ENCODE measurements at places on chromosomes 3 and 15.

GRCh38 chr3:187044206-187044605 is 95.1 kb downstream of the RPL39L start:
- DNase-seq = no peak

- no peak for DNase-seq
Measured at GRCh38 chr15:82554351-82554750, 14.1 kb upstream of the RPS17 start.

- DNase-seq = no peak
Measured at GRCh38 chr3:46299608-46300460, 54.1 kb upstream of the CCR2 start.

DNA sequence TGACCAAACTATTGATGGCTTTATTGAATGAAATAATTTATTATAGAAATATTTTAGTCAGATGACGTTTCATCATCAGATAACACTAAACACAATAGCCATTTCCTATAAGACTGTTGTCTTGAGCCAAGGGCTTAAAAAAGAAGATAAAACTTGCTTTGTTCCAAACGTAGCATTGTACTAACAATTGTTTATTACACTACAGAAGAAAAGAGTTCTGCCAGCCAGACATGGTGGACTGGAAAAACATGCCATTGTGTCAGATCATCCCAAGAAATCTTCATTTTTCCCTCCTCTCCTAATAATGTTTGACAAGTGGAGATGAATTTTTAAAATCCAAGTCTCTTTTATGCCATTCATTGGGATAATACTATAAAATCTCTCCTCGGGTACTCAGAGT is 203.3 kb downstream of the CDIN1 start:
- no peak for DNase-seq

DNA sequence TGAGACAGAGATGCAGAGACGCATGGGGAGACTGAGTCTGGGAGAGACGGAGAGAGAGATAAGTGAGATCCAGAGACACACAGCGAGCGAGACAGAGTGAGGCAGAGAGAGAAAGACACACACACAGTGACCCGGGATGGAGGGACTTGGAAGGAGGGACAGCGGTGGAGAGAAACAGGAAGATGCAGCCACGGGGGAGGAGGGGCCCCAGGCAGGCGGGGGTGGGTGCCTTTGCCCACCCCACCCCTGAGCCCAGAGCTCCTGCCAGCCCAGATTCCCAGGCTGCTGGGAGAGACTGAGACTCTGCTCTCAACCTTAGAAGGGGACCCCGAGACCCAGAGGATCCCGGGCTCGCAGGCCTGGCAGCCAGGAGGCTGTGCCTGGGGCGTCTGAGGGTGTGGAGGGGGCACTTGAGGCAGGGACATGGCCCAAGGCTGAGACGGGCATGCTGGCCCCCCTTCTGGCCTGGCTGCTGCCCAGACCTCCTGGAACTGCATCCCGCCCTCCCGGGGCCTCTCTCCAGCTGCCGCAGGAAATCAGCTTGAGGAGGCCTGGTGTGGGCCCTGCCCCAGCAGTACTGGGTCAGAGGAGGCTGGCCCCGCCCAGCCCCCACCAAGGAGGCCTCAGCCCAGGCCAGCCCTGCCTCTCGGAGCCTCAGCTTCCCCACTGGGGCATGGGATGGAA is 18.1 kb downstream of the H1-8 start:
- no peak for DNase-seq

DNA sequence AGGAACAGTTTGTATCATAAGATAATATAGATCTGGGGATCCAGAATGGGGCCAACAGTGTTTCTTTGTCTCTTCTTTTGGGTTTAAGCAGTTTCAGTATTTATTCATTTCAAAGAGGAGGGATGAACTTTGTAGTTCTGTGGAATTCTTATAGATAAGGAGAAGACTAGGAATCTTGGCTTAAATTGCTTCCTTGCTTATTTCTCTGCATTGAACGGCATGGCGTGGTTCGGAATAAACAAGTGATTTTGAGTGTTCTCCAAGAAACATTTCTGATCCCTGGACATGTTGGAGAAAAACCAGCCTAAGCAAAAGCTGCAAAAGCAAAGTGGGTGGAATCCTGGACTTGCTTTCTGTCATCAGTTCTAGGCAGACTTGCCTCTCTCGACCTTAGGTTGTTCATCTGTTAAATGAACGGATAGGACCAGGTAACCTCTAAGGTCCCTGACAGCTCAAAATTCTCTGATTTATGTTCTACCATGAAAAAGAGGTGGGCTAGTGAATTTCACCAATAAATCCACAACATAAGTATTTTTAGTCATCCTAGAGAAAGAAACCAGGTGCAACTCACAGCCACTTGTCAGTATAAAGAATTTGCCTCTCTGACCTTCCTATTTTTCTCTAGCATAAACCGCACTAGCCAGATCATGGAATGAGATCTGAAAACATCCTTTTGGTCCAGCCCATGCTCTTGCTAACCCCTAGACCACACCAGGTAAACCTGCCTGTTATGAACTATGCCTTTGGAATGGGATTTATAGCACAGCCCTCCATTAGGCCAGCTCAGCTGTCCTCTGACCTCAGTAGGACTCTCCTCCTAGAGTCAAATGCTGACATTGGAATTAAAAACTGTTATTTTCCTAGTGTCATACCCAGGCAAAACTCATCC is 78.8 kb downstream of the CLDN11 start:
- no peak for DNase-seq

DNA sequence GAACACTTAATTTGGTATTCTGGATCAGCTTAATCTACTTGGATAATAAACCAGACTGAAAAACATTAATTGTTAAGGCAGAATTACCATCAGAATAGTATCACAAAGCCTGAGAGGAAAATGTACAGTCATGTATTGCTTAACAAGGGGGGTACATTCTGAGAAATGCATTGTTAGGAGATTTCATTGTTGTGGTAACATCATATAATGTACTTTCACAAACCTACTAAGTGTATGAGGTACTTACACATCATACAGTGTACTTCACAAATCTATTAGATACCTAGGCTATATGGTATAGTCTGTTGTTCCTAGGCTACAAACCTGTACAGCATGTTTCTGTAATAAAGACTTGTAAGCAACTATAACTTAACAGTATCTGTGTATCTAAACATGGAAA is 68.2 kb downstream of the NBEAL2 start:
- DNase-seq = no peak

DNA sequence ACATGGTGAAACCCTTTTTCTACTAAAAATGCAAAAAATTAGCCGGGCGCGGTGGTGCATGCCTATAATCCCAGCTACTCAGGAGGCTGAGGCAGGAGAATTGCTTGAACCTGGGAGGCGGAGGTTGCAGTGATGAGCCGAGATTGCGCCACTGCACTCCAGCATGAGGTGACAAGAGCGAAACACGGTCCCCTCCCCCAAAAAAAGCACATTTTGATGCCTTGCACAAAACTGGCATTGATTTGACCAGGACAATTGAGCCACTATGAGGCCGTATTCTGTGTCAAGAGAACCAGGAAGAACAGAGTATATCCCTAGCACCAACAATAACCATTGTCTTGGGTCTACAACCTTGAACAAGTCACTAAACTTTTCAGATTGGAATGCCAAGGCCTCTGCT is 50.6 kb downstream of the SH3BP5 start:
- no peak for DNase-seq

DNA sequence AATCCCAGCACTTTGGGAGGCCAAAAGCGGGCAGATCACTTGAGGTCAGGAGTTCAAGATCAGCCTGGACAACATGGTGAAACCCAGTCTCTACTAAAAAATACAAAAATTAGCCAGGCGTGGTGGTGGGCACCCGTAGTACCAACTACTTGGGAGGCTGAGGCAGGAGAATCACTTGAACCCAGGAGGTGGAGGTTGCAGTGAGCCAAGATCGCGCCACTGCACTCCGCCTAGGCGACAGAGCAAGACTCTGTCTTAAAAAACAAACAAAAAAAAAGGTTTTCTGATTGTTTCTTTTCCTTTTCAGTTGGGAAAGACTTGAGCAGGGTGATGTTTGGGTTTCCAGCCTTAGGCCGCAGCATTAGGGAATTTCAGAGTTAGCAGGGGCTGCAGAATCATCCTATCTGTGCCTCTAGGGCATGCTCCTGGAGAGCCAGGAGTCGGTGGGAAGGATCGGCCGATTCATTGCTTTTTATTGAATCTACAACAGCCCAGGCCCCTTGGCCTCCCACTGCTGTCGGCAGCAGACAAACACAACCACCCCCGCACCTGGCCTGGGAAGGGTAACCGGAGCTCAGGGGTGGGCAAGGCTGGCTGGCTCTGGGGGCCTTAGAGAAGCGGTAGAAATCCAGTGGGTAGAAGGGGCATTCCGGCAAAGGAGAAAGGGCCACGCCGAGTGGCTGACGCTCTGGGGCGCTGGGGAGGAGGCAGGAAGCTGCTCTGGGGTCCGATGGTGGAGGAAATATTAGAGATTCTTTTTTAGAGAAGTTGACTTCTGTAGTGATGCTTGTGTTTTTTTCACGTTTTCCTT is 6.3 kb downstream of the CHAC1 start:
- no peak for DNase-seq

DNA sequence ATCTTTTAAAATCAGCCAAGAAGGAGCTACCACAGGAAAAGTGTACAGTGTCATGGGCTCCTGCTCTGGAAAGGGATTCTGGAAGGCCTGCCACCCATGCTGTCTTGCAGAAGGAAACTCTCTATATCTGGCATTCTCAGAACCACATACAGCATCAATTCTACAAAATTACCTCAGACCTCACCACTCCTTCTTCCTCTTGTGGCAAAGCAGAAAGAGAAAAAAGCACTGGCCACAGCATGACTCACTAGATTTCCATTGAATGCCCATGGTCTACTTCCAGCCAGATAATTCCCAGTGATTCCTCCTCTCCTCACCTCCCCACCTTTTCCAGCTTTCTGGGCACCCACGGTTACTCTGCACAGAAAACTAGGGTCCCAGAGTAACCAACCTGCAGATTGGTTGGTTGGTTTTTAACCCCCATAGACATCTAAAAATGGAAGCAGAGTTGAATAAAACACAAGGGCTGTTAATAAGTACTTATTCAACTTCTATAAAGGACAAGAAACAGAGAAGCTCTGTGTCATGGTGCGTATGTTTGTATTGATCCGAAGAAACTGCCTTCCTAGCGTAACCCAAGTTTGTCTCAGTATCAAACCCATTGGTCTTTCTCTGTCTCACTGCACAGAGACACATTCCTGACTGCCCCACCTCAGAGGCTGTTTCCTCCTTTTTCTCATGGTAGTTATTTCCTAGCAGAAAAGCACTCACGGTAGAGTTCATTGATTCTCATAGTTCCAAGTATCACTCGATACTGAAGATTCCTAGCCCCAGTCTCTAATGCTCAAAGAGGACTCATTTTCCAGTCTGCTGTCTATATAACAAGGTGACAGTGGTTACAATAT is 67.7 kb downstream of the LDHAL6B start:
- DNase-seq = no peak

GRCh38 chr3:7381741-7382140 is 520.8 kb downstream of the GRM7 start:
- no peak for DNase-seq

DNA sequence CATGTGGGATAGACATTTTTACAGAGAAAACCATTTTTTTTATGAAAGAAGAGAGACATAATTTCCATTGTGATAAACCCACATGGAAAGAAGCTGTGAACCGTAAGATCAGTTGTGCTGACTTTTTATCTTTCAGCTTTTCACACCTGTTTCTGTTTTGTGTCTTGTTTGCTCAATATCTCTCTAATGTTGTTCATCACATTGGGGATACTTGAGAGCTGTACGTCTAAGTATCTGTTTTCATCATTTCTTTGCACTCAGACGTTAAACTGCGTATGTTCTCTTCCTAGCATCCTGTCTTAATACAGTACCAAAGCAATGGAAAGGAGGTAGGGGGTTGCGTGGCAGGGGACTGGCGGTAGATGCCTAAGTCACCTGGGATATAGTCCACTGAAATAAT is 449.0 kb downstream of the NAALADL2 start:
- no peak for DNase-seq

- DNase-seq = no peak
Measured at GRCh38 chr3:114745322-114746240, 401.5 kb downstream of the ZBTB20 start.

- no peak for DNase-seq
Measured at GRCh38 chr15:89888214-89888804, 5.5 kb downstream of the AP3S2 start.

GRCh38 chr15:69457304-69458280 is 5.0 kb downstream of the RPLP1 start:
- DNase-seq = no peak

GRCh38 chr15:73239564-73240215 is 129.1 kb downstream of the HCN4 start:
- no peak for DNase-seq

- DNase-seq = no peak
Measured at GRCh38 chr15:33675246-33675645, 293.1 kb upstream of the CHRM5 start.

- DNase-seq = no peak
Measured at GRCh38 chr3:110393941-110394340, 677.7 kb upstream of the NECTIN3 start.

DNA sequence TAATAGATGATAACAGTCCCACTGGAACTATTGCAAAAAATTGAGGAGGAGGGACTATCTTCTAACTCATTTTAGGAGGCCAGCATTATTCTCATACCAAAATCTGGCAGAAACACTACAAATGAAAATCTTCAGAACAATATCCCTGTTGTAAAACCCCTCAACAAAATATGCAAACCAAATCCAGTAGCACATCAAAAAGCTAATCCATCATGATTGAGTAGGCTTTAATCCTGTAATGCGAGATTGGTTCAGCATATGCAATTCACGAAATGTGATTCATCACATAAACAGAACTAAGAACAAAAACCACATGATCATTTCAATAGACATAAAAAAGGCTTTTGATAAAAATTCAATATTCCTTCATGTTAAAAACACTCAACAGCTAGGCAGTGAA is 23.9 kb upstream of the PLSCR2 start:
- DNase-seq = no peak

DNA sequence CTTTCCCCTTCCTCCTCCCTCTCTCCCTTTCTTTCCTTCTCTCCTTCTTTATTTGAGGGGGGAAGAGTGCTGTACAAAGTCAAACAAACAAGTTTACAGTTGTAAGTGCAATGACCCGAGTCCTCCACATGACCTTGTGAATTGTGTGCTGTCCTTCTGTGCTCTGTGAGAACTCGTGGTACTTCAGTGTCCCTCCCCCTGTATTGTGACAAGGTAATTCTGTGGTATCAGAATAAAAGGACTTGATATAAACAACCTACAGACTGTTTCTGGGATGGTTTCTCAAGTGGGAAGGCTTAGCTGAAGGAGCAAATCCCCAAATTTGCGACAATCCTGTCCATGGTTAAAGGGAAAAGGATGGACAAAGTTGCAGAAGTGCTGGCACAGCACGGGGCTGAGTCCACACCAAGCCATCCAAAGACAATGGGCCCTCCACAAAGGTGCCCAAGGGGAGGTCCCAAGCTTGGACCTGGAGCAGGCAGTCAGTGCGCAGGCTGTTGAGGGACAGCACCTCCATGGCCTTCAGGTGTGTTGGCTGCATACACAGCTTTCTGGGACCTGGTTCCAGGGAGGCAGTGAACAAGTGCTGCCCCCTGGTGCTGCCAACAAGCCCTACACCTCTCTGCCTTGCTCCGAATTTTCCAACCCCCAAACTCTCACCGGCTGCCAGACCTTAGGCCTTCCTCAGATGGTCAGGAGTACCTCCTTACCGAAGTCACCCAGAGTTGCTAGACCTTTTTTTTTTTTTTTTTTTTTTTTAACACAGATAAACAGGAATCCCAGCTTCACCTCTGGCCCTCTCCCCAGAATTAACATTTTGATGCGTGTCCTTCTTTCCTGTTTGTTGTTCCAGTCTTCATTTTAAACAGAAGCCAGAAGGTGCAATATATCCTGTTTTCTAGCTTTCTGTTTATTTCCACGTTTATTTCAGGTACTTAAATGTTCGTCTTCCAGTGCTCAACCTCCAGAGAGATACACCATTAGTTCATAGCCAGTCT is 2.6 kb upstream of the APEH start:
- DNase-seq = peak; percentile 62
